HCT116 (cell line): ENCODE measurements at places on chromosomes 11 and 22. TPM values are rescaled to one million over a fixed set of nuclear protein-coding genes. Genes with fewer than 3 reads are reported as not detected.
A peak's percentile ranks its signal among the peaks of the same experiment; 100 is the strongest.

P2RY6 gene
- 0.15 TPM for total RNA-seq

GRCh38 chr11:60169264-60169915 lies 13.5 kb downstream of the MS4A6A start:
- DNase-seq, result peak; percentile 27

GRCh38 chr22:25051983-25052710 lies 99.6 kb downstream of the KIAA1671 start:
- no peak for DNase-seq

OR4C46 gene
- not detected for total RNA-seq

GRCh38 chr11:123235656-123236261 lies 40.7 kb upstream of the CLMP start:
- peak; percentile 43 for DNase-seq

DNA sequence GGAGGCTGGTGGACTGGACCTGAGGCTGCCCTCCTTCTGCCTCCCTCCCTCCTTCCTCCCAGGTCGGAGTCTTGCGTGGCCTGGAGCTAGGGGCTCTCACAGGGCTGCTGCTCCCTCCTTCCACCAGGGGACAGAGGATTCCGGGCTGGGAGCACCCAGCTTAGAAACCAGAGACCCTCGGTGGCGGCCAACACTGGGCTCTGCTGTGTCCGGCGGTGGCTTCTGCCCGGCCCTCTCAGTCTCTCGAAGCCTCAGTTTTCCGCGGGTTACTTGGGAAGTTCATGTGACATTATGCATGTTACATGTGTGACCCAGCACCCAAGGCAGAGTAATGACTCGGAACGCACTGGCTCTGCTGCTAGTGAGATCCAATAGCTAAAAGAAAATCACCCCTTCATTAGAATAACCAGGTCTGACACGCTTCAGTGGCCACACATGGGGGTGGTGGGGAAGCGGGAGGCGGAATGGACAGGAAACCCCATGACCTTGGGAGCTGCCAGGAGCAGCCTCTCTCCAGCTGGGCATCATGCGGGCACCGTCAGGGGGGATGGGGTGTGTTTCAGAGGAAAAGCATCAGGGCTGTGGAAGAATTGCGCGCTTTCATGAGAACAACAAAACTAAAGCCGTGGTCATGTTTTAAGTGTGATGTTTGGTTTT lies 5.9 kb upstream of the MRGPRG start:
- no peak for DNase-seq

DNA sequence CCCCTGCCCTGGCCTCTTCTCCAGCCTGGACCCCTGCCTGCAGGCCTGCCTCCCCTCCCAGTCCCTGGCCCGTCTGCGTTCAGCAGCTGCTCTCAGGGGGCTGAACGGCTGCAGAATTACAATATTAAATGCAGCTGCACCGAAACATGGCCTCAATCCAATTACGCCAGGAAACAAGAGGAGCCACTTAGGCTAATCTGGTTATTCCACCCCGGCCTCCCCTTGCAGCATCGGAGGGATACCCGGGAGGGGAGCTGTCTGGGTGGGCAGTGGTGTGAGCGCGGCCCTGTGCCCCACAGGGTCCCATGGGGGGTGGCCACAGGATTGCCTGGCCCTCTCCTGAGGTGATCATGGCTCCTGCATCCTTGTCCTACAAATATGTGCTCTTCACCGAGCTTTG lies 42.6 kb downstream of the FLRT1 start:
- no peak for DNase-seq

- DNase-seq, result peak; percentile 27
Measured at GRCh38 chr11:120431633-120432032, 79.9 kb upstream of the GRIK4 start.

GRCh38 chr11:111077530-111078322 lies 167.8 kb upstream of the POU2AF2 start:
- no peak for DNase-seq

DNA sequence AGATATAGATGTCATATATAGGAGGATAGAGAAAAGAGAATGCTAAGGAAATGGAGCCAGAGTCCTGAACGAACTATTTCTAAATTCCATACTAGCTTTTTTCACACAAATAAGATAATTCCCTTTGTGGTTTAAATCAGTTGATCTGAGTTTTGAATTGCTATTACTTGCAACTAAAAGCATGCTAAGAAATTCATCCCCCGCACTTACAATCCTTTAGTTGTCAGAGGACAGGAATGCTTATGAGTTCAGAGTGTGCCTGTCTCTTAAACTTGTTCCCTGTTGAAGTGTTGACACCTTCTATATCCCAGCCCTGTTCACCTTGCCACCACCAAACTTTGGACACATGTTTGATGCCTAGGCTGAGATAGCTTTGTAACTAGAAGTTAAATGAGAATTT lies 406.2 kb downstream of the METTL15 start:
- no peak for DNase-seq

- DNase-seq, result no peak
Measured at GRCh38 chr11:78656327-78656726, 81.7 kb upstream of the NARS2 start.

DNA sequence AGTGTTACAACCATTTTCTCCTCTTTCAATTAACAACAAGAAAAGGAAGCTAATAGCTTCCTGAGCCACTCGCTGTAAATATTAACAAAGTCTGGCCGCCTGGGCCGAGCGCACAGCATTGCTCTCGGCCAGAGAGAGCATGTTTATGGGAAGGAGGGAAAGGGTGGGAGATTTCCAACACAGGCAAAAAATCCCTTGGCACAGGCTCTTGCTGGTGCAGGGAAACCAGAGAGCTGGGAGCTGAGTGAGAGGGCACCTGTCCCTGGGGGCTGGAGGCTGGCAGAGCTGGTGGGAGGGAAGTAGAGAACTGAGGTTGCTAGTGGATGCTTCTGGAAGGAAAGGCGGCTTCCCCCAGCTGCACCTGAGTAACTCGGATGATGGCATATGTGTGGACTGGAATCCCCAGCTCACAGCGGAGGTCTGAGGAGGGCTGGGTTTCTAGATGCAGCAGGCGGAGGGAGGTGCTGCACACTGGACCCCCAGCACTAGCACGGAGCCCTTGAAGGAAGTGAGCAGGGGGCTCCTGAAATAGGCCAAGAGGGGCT lies 59.6 kb downstream of the FLRT1 start:
- no peak for DNase-seq

GRCh38 chr22:43811777-43812148 lies 342 bp downstream of the EFCAB6 start:
- DNase-seq, result no peak
